ENCODE measurements at places on chromosomes 2 and 18.

DNA sequence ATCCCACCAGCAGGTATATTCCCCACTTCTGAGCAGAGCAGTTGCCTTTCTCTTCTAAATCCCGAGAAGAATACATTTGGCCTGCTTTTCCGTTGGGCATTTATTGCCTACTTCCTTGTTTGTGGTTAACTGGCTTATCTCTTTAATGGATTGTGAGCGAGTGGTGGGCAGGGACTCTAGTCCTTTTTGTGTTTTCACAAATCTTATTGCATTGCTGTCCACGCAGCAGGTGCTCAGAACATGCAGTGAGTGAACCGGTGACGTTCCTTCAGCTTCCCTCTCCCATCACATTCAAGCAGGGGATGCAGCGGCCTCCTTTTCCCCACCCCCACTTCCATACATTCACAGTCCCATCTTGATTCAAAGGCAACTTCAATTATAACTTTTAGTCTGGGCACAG is 28.9 kb upstream of the GAREM2 start:
- DNase-seq: no peak

GRCh38 chr2:6196449-6196848 is 504.3 kb downstream of the SOX11 start:
- no peak for DNase-seq

- peak; percentile 28 for DNase-seq
These were observed 19.4 kb downstream of the RRM2 start for GRCh38 chr2:10141736-10142639.

DNA sequence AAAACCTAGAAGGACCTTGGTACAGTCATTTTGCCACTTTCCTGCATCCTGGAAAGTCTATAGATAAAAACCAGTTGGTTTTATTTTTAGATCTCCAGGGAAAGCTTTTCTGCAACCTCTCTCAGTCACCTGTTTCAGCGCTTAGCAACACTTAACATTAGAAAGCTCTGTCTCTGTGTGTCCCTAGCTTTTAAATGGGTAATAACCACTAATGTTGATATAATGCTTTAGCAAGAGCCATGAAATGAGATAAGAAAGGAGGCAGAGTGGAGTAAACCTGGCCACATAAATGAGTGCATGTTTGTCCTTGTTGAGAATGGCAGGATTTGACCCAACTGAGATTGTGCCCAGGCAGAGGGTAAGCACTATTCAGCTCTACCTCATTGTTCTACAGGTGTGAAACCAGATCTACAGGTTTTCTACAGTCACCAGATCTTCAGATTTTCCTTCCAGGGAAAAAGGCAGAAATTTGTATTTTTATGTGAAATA is 44.8 kb downstream of the MARCHF4 start:
- no peak for DNase-seq

- no peak for DNase-seq
These were observed 96.2 kb upstream of the CTDP1 start for GRCh38 chr18:79583426-79583825.

GRCh38 chr2:219416235-219416602 is 2.0 kb upstream of the DES start:
- no peak for DNase-seq

DNA sequence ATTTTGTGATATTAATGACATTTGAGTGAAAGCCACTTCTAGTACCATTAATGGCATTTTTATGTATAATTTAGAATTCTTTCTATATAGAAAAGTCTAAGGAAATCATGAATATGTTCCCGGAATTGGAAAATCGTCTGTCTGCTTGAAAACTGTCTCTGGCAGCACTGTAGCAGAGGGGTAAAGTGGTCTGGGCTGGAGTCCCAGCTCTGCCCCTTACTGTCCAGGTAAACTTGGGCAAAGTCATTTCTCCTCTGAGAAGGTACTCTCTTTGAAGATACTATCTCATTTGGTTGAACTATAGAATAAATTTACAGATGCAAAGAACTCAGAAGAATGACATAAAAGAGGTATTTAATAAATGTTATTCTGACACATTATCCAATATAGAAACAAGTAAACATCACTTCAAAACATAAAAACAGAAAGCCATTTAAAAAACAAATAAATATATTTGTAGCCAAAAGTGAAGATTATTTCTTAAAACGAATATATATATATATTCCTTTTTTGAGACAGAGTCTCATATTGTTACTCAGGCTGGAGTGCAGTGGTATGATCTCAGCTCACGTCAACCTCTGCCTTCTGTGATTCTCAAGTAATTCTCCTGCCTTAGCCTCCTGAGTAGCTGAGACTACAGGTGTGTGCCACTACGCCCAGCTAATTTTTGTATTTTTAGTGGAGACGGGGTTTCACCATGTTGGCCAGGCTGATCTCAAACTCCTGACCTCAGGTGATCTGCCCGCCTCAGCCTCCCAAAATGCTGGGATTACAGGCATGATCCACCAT is 149.8 kb upstream of the ITGA4 start:
- no peak for DNase-seq

DNA sequence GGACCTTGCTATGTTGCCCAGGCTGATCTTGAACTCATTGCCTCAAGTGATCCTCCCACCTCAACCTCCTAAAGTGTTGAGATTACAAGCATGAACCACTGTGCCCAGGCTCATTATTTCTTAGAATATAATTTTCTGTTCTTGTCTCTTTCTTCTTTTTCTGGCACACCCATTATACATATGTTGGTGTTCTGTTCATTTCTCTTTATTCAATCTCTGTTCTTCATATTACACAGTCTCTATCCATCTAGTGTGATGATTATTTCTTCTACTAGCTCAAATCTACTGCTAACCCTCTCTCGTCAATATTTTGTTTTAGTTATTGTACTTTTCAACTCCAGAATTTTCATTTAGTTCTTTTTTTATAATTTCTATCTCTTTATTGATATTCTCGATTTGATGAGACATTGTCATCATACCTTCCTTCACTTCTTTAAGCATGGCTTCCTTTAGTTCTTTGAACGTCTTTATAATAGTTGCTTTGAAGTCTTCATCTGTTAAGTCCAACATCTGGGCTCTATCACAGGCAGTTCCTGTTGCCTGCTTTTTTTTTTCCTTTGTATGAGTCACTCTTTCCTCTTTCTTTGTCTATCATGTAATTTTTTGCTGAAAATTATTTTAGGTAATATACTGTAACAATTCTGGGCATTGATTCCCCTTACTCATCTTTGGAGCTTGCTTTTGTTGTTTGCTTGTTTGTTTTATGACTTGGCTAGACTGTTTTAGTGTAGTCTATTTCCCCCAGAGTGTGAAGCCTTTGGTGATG is 196.4 kb upstream of the NABP1 start:
- DNase-seq: no peak

DNA sequence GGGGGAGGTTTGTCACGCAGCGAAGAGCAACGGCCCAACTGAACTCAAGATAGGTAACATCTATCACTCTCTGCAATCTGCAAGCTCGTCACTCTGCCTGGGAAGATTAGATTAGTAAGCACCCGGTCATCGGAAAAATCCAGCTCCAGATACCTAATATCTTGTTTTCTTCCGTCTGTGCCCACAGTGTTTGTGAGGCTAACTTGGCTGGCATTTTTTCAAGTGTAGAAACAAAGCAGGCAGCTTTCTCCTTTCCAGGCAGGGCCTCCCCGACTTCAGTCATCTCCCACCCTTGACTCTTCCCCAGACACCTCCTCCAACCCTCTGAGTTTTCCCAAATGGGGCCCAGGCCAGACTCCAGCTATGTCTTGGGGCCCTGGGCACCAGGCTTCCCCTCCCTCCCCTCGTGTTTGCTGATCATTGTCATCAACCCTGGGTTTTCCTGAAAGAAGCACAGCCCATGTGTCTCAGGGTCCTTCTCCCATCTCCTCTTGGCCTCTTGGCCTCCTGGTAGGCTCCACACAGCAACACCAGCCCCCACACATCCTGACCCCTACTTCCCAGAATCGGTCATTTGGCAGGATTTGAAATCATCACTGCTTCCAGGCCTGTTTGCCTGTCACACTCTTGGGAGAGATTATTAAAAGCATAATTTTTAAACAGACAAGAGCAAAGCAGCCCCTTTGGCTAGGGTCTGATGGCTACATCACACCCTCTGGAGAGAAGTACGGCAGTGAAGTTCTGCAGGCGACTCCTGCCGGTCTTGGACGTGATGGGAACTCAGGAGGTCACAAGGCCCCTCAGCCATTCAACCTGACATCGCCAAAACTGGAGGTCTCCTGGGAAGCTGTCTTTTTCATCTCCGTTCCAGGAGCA is 144.9 kb upstream of the ID2 start:
- DNase-seq: no peak

- no peak for DNase-seq
These were observed 160.3 kb upstream of the EPAS1 start for GRCh38 chr2:46136953-46137352.

- DNase-seq: no peak
These were observed 318.8 kb upstream of the NXPH2 start for GRCh38 chr2:139098961-139099360.

DNA sequence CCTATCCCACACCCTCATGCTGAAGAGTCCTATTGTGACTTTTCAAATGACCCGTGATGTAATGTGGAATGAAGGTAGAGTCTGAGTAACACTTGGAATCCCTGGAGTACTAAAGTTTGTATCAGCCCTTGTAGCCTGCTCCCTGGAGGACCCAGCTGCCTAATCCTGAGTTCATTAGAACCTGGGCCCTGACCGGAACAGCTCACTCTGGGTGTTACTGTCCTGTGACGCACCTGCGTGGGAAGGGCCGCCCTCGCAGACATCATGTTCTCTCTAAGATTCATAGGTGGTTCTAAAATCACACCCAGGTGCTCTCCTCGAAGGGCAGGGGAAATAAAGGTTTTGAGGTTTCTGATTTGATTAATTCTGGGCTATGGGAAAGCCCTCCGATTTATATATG is 62.3 kb downstream of the NCK2 start:
- DNase-seq: no peak

DNA sequence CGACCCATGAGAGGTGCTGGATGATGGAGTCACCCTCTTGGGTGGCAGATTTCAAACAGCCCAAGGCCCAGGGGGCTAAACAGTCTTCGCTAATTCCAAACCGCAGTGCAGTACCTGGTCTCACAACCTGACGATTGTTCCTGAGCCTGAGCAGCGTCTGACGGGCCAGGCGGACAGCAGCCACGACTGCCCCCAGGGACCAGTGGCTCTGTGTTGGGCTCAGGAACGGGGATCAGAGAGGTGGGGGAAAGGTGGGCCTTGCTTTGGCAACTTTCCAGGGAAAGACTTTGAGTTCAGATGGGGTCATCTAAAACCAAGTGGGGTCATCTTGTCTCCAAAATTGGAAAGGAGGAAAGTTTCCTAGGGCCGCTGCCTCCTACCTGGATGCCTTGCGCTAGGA is 492 bp downstream of the COLEC11 start:
- DNase-seq: no peak

- no peak for DNase-seq
These were observed 31.1 kb upstream of the EIF2AK3 start for GRCh38 chr2:88658326-88658725.

- DNase-seq: no peak
These were observed 111.6 kb upstream of the ODC1 start for GRCh38 chr2:10559634-10560224.

GRCh38 chr2:198287706-198288105 is 483.3 kb downstream of the PLCL1 start:
- no peak for DNase-seq

DNA sequence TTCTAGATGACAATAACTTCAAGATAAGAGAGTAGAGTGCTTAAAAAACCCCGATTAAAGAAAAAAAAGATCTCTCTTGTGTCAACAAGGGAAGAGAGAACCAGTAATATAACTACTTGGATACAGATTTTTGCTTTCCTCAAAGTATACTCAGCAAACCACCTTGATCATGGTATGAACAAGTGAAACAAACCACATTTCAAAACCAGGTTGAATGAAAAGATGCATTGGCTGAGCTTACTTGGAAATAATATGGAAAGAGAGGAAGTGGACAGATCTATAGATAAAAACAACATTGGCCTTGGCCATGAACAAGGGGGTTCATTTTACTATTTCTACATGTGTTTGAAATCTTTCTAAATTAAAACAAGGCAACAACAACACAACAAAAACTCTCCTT is 50.1 kb downstream of the ATP8B1 start:
- no peak for DNase-seq

GRCh38 chr2:58137856-58138255 is 91.2 kb downstream of the VRK2 start:
- DNase-seq: no peak

DNA sequence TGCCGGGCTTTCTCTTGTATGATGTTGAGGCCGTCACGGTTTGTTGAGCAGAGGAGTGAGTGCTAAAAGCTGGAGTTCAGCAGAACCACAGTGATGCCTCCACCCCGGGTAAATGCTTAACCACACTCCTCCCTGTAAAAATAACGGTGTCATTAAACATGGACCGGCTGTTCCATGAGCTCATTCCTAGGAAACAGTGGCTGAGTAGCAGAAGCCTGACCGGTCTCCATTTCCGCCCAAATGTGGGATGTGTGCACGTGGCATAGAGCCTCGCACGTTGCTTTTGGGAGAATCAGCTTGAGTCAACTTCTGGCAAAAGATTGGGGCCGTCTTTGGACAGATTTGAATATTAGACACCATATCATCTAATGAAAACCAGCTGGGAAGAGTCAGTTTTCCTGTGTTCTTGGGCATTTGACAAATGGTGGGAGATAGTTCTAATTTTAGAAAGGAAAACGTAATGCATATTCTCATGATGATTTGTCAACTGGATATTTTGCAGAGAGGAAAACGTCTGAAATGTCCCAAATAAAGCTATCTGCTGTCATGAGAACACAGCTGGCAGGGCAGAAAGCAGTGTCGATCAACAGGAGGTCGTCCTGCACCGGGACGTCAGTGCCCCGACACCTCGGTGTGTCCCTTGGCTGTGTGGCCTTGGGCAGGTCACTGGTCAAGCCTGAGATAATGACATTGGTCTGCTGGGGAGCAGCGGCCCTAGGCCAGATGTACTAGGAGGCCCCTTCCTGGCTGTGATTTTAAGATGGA is 42.4 kb downstream of the LRRFIP1 start:
- no peak for DNase-seq

GRCh38 chr2:173819852-173820251 is 145.3 kb downstream of the SP3 start:
- no peak for DNase-seq

DNA sequence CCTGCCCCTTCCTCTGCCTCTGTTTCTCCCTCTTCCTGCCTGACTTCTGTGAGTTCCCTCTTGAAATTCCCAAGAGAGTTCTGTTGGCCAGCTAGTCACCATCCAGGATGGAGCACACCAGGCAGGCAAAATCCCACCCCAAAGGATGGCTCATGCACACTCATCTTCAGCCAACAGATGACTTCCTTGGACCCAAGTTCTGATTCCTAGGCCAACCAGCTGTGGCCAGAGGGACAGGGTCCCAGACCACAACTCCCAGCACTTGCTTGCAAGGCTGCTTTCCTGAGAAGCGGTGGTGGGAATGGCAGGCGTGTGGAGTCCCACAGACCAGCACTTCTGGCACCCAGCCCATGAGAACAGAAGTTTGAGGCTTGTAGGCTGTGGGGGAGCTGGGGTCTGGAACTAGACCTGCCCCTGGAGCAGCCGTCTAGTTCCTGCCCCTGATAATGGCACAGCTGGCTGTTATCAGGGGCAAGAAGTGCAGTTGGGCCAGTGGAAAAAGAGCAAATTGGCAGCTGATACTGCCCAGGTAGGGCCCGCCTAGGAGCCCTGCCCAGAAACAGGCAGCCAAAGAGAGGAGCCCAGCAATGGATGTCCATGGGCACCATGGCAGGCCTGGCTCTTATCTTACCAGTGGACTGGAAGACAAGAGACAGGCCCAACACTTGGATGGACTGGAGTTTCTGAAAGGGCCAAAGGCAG is 56.7 kb downstream of the CYP26B1 start:
- DNase-seq: no peak
